ENCODE measurements at places on chromosomes 1 and 21.

DNA sequence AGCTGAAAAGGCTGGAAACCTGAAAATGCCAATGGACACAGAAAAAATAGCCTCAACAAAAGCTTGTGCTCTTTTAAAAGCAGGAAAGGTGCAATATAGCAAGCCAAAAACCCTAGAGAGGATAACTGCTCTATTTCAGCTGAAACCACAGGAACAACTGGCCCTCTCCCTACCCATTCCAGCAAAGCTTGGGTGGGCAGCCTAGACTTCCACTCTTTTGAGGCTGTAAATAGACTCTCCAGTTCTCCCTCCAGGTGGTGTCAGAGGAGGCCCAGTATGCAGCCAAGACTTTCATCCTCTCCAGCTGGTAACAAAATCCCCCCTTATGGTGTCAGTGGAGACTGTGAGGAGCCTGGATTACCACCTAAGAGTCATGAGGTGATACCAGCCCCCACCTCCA, 206.9 kb upstream of the PLD5 start:
- DNase-seq, result no peak

GRCh38 chr1:61092642-61093041, 10.3 kb downstream of the NFIA start:
- DNase-seq, result no peak

DNA sequence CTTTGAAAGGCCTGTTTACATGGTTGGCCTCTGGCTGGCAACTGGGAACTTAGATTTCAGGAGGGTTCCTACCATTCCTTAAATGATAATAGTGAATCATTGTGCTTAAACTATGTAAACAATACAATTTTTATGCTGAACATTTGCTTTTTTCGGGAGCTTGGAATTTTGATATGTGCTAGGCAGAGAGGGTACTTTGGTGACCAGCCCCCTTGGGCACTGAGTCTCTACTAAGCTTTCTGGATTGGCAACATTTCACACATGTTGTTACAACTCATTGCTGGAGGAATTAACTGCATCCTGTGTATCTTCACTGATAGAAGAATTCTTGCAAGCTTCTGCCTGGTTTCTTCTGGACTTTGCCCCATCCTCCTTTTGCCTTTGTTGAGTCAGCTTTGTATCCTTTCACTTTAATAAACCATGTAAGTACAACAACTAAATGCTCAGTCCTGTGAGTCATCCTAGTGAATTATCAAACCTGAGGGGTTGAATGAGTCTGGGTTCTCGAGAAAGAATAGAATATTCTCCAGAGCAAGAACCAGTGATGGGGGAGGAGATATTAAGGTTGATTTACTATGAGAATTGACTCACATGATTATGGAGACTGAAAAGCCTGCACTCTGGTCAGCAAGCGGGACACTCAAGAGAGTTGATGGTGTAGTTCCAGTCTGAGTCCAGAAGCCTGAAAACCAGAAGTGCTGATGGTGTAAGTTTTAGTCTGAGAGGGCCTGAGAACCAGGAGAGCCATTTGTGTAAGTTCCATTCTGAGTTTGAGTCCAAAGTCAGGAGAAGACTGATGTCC, 3.1 kb upstream of the SLC16A4 start:
- DNase-seq, result peak; percentile 84

DNA sequence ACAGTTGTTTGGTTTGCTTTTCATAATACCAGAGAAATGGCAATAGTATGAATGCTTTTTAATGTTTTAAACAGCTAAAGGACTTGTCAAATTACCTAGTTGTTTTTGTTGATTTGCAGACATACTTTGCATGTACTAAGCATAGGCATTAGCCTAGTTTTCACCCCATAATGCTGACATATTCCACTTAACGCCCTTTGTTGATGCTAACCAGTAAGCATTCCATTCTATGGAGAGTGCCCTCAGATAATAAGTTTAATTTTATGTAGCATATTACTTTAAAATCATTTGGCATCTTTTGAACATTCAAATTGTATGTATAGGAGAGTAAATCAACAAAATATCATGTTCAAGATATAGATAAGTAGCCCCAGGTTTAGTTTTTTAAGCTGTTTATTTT, 32.5 kb downstream of the RGS21 start:
- DNase-seq, result no peak

DNA sequence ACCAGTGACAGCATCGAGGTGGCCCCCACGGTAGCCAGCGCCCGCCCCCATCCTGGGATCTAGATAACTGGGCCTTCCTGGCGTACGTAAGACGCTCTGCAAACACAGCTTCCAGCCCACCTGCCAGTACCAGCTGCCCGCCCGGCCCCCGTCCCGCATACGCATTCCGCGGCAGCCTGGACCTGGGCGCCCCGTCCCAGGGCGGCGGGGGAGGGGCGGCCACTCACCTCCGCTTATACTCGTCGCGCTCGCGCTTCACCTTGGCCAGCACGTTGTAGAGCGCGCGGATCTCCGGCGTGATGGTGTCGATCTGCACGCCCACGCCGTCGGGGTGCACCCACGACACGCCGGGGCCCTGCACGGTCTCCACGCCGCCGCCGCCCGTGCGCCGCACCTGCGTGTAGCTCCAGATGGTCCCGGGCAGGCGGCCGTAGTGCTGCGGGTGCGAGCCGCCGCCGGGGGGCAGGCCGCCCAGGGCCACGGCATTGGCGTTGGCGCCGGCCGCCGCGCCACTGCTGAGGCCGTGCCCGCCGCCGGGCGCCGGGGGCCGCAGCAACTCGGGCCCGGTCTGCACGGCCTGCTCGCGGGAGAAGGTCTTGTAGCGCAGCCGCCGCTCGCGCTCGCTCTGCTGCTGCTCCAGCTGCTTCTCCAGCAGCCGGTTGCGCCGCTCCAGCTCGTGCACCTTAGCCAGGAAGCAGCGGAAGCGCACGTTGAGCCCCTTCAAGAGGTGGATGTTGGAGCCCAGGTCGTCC, 859 bp downstream of the IFFO2 start:
- DNase-seq, result no peak

DNA sequence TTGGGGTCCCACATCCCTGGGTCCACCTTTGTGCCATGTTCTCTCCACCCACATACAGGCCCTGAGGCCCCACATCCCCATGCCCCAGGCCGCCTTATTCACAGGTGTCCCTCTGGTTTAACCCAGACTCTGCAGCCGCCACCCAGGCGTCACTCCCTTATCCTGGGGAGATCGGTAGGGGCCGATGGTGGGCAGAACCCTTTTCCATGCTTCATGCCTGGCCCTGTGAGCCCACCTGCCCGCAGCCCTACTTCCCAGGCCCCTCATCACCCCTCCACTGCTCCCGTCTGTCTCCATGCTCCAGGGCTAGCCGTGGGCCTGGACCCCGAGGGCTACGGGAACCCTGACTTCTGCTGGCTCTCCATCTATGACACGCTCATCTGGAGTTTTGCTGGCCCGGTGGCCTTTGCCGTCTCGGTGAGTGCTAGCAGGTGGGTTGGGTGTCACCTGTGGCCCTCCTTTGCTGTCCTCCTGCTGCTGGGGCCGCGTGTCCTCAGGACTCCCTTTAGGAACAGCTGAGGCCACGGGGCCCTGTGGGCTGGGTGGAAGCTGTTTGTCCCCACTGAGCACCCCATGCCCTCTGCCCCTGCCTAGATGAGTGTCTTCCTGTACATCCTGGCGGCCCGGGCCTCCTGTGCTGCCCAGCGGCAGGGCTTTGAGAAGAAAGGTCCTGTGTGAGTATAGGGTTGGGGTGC, 12.2 kb downstream of the PSRC1 start:
- DNase-seq, result no peak

- no peak for DNase-seq
Observed at GRCh38 chr21:42305707-42306147, 9.5 kb downstream of the TFF3 start.

- peak; percentile 49 for DNase-seq
Observed at GRCh38 chr1:54229281-54229891, 29.4 kb downstream of the MRPL37 start.

- no peak for DNase-seq
Observed at GRCh38 chr1:37726751-37727585, 34.7 kb downstream of the CDCA8 start.

DNA sequence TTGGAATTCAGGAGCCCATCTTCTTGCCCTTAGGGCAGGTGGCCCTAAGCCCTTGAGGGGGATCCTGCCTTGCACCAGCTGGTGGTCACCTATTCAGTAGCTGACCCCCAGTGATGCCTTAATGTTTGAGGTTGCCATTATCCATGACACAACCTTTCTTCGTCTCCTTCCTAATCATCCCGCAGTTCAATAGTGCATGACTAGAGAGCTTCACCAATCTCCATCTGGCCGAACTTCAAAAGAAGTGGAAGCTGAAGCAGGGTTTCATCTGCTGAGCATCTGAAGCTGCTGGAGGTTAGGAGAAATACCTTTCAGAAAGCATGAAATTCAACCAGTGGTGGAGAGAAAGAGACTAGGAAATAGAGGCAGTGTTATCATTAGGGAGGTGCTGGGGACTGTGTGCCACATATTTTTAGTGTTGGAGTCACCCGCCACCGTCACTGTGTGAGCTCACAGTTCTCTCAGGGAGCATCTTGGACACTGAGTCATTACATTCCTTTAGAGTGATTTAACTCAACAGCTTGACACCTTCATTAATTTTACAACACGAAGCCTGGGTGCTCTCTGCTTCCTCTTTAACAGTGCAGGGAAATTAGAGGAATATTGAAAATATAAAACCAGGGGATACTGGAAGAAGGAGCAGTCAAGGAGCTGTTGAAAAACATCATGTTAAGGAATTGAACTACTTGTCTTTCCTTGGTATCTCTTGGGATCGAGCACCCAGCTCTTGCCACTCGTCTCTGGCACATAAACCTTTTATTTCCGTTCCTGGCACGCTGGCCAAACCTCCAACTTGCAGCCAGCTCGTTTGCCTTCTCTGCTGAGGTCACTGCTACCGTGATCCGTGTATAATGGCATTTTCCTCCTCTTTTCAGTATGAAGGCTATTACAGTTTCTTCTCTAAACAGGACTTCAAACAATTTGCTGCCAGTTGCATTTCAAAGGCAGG, 53.6 kb downstream of the PEX14 start:
- peak; percentile 87 for DNase-seq

Measured in astrocyte of the spinal cord (primary cell).